ENCODE measurements at places on chromosomes 6 and 20. TPM values are rescaled to one million over a fixed set of nuclear protein-coding genes. Genes with fewer than 3 reads are reported as not detected.

GRCh38 chr6:117344444-117345291 lies 79.3 kb downstream of the VGLL2 start:
- DNase-seq, result no peak

DNA sequence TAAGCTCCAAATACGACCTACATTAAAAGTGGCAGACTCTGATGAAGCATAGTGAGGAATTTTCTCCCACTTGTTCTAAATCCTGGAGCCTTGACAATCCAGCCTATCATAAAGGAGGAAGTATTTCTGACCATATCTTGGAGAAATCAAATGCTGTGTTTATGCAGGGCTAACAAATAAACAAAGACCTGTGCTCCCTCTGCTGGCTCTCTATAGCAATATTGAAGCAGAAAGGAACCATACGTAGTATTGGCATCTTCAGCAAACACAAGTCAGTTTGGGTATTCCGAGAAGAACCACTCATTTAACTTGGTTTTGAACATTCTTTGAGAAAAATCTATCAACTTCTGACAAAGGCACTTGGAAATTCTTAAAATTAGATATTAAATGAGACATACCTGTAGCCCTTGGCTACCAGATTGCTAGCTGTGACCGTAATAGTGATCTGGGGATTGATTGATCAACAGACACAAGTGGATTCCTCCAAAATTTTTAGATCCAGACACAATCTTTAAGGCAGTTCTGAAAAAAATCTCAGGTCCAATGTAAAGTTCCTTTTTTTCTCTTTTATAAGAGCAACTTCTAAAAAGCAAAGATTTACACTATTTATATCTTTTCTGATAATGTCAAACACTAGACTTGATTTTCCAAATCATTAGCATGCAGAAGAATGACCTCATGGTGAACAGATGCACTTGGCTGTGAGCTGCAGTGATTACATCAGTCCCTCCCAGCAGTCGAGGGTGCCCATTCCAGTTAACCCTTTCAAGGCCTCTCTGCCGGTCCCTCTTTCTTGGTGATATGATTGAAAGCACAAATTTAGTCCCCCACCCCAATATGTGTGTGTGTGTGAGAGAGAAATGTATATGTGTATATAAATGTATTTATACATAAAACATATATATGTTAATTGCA lies 40.2 kb downstream of the INSM1 start:
- no peak for DNase-seq

MAP1LC3A gene
- total RNA-seq, result 79.6 TPM

DNA sequence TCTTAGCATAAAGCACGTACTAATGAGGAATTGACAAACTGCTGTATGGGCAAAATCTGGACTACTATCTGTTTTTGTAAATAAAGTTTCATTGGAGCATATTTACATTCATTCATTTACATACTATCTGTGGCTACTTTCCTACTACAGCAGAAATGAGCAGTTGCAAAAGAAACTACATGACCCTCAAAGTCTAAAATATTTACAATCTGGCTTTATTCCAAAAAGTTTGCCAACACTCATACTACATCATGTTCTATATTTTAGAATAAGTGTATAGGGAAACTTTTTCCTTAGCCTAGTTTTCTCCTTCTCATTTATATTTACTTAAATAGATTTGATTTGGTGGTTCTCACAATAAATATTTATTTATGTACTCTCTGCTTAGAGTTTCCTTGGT lies 208.2 kb downstream of the RIMS1 start:
- no peak for DNase-seq

- no peak for DNase-seq
Measured at GRCh38 chr6:37482606-37483251, 17.0 kb downstream of the CCDC167 start.

DNA sequence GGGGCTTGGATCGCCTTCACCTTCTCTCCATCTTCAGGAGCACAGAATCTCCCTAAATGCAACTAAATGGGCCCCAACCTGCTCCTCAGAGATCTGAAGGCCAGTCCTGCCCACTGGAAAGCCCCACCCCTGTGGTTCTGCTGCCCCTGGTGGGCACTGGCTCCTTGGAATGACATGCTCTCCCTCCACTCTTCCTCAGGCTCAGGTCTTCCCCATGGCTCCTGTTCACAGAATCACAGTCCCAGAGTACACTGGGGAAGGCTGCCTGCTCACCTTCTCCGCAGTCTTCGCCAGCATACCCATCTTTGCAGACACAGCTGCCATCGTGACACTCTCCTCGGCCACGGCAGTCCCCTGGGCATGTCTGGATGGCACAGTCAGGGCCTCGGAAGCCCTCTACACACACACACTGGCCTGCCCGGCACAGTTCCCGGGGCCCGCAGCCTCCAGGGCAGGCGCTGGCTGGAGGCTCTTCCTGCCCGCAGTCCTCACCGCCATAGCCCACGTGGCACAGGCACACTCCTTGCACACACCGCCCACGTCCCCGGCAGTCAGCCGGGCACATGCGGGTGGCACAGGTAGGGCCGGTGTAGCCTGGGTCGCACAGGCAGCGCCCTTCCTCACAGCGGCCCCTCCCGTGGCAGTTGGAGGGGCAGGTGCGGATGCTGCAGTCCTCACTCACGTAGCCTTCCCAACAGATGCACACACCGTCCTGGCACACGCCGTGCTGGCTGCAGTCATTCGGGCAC lies 13.6 kb downstream of the TNXB start:
- no peak for DNase-seq

WFDC2 gene
- not detected for total RNA-seq

ARMH2 gene
- not detected for total RNA-seq

Data from thoracic aorta (tissue), 2 donors.